ENCODE measurements at places on chromosomes 5 and 9.

- no peak for DNase-seq
Measured at GRCh38 chr9:5448016-5448415, 2.3 kb upstream of the CD274 start.

DNA sequence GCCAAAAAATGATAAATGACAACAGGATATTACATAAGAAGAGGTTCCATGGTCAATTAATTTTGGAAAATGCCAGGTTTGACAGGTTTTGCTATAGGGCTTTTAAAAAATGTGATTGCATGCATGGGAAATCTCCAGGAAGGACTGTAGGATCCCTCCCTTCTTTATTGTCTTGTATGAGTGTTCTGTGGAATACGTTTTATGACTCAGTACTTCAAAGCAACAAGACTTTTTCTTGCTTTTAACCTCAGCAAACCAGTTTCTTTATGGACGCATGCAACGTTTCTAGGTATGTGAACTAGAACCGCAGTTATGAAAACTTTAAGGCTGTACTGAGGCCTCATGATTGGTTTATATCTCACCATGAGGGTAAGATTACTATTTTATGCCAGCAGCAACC lies 76.6 kb upstream of the NTRK2 start:
- no peak for DNase-seq

DNA sequence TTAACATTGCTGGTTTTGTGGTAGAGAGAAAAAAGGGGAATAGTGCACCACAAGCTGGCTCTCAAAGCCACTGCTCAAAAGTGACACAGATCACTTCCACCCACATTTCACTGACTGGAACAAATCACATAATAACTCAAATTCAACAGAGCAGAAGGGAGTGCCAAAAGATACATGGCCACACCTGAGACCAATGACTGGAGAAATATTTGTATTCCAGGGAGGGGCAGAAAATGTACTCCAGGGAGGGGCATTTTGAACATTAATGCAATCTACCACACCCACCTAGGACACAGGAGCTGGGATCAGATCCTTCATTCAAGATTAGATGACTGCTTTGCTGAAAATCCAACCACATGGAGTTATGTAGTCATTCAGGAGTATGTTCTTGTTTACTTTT lies 44.8 kb upstream of the ALDOB start:
- no peak for DNase-seq

DNA sequence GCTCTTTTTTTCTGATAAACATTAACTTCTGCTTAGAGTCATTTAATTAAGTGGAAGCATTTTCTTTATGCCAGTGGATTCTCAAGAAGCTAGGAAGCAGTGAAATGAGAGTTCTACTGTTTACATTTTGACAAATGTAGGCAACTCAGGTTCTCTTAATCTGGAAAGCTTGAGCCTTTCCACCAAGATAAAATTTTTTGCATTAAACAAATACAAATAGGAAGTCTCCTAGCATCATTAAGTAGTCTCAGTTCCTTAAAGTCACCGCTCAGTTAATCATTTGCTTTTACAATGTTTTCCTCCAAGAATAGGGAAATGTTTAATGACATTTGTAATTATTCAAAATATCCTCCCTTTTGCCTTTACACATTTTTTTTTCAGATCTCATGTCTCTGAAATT lies 290.4 kb upstream of the PDE4D start:
- no peak for DNase-seq

- DNase-seq: no peak
Measured at GRCh38 chr9:35697486-35697885, 7.8 kb upstream of the TPM2 start.

DNA sequence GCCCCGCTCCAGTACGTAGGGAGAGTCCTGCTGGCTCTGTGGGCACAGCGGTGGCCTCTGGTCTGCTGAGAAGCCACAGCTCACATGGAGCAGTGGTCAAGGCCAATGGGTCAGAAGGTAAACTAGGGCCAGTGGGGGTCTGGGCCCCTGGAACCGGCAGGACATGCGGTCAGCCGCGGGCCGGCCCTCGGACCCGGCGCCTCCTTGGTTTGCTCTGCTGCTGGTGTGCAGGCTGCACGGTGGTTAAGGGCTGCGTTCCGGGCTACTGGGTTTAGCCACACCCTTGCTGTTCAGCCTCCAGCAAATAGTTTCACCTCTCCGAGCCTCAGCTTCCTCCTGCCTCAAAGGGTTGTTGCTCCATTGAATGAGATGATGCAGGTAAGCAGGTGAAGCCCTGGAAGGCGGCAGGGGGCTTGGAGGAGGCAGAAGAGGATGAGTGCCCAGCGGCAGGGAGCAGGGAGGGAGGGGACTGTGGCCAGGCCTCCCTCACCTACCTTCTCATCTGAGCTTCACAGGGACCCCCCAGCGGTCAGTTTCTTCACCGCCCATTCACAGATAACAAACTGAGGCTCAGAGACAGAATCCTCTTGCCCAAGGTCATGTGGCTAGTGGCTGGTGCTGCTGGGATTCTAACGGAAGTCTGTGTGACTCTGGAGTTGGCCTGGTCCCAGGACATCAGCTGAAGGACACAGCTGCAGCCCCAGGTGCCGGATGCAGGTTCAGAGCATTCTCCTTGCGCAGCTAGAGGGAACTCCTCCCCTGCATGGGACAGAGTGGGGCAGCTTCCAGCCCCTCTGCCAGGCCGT lies 3.7 kb upstream of the COL5A1 start:
- DNase-seq: no peak

- DNase-seq: no peak
Measured at GRCh38 chr5:172600571-172600970, 40.5 kb upstream of the NEURL1B start.

DNA sequence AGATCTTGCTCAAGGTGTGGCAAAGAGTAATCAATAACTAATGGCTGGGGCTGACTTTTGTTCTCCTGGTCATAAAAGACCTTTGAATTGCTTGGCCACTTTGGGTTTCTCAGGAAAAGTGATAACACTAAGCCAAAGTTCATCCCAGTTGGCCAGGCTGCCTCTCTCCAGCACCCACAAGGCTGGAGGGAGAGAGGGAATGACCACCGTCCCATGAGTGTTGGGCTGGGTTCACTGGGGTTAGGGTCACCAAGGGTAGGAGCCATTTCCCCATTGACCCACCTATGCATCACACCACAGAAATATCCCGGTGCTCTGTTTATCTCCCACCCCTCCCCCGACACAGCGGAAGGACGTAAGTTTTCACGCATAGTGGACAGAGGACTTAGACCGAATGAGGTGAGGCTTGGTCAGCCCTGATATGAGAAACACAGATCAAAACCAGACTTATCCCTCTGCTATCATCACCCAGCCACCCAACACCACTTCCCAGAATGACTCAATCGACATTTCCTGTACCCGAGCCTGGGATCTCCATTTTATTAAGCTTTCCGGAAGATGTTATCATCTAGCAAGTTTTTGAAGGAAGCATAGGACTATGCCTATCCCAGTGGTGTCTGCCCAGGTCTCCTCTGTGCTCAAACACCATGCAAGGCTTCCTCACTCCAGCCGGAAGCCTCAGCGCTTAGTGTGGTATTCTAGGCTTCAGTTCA lies 27.0 kb upstream of the PPARGC1B start:
- DNase-seq: no peak
